ENCODE measurements at places on chromosomes 16 and 17. TPM values are rescaled to one million over a fixed set of nuclear protein-coding genes. Genes with fewer than 3 reads are reported as not detected.
A peak's percentile ranks its signal among the peaks of the same experiment; 100 is the strongest.

- DNase-seq: no peak
Observed at GRCh38 chr16:85736921-85737320, 14.0 kb downstream of the C16orf74 start.

DNA sequence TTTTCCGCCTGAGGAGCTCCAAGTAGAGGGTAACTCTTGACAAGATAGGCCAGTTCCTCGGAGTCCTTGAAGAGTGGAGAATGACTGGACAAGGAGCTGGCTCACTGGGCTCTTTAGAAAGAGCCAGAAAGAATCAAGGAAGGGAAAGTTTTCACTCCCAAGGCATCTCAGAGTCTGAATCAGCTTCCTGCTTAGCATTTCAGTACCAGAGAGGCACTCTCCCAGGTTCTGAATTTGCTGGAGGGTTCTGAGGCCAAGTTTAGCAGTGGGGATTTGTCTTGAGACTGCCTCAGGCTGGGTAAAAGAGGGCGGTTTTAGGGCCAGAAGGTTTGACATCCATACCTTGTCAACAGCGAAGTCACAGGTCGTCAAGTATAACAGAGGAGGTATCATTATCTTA lies 25.5 kb downstream of the GP2 start:
- no peak for DNase-seq

DNA sequence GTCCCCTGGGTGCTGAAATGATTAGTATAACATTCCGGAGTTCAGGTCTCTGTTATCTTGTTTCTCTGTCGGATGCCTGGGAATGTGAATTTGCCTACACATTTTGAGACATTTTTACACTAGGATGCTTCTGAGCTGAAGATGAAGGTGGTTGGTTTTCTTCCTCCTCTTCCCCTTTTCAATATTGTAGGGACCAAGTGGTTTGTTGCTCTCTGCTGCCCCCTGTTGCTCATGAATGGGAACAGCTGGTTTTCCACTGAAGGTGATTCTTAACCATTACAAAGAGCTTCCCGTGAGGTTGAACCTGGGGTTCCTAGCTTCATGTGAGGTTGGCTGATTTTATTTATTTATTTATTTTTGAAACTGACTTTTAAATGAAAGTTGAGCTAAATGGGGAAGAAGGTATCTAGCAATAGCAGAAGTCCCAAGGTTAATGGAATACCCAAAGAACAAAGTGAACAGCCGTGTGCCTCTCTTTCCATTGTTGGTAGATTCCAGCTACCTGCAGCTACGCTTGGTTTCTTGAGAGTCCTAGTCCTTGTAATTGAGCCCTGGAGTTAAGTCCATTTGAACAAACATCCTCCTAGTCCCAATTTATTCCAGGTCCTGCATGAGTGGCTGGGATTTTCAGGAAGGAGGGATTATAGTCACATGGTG lies 983.9 kb upstream of the EEF2KMT start:
- DNase-seq: peak; percentile 13

GRCh38 chr17:82048571-82048971 lies 3.0 kb downstream of the RFNG start:
- no peak for DNase-seq

DNA sequence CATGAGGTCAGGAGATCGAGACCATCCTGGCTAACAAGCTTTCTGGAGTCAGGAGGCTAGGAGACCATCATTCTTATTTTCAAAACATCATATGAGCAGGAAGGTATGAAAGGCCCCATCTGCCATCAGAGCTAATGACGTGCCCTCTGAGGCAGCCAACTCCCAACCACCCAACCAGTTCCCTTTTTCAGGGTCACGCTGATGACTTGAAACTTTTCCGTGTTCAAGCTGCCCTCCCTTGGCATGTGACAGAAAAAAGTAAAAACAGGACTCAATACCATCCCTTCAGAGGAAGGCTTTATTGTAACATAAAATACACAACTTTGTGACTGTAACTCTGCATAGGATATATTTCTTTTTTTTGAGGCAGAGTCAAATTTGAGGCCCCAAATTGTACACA lies 4.6 kb upstream of the GHDC start:
- no peak for DNase-seq

GRCh38 chr16:81607006-81607405 lies 162.4 kb downstream of the CMIP start:
- no peak for DNase-seq

GRCh38 chr17:28482551-28483199 lies 9.2 kb downstream of the SLC13A2 start:
- no peak for DNase-seq

DNA sequence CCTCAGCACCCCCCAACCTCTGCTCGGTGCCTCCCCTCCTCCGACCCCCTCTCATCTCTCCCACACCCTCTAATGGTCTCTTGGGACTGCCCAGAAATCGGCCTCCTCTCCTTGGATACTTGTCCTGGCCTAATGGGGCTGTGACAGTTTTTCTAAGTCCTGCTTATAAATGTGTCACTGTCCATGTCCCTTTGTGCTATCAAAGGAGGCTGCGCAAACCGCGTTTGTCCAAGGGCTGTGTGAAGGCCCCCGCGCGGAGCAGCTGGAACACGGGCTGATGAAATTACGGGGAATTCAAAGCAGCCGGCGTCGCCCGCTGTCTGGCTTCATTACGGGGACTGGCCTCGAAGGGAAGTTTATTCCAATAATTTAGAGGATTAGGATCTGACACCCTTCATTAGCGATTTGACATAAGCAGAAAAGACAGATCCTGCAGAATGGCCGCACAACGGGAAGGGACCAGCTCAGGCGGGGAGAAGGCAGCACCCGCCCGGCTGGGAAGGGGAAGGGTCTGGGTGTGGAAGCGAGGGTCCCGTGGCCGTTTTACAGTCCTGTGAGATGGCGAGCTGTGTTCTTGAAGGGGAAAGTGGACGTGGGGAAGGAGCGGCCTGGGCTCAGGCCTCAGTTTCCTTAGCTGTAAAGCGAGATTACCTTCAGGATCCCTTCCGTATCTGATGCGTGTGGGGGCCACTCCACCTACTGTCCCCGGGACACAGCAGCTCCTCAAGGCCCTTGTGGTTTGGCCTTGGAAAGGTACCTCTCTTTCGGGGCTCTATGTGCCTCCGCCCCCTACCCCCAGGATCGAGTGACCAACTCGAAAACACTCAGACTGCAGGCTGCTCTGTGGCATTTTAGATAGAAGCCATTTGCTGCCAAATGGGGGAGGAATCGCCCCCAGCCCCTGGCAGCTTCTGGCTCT lies 1.6 kb upstream of the WFIKKN2 start:
- no peak for DNase-seq

DNA sequence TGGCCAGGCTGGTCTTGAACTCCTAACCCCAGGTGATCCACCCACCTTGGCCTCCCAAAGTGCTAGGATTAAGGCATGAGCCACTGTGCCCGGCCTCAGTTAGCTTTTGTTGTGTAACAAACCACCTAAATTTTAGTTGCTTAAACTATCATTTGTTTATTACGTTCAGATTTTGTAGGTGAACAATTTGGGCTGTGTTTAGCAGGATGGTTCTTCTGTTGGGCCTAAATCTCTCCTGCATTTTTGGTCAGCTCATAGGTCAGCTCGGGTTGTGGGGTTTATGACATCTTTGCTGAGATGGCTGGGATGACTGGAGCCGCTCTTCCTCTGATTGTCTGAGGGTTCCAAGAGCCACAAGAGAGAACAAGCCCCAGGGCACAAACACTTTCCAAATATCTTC lies 21.1 kb upstream of the NLRP1 start:
- no peak for DNase-seq

DNA sequence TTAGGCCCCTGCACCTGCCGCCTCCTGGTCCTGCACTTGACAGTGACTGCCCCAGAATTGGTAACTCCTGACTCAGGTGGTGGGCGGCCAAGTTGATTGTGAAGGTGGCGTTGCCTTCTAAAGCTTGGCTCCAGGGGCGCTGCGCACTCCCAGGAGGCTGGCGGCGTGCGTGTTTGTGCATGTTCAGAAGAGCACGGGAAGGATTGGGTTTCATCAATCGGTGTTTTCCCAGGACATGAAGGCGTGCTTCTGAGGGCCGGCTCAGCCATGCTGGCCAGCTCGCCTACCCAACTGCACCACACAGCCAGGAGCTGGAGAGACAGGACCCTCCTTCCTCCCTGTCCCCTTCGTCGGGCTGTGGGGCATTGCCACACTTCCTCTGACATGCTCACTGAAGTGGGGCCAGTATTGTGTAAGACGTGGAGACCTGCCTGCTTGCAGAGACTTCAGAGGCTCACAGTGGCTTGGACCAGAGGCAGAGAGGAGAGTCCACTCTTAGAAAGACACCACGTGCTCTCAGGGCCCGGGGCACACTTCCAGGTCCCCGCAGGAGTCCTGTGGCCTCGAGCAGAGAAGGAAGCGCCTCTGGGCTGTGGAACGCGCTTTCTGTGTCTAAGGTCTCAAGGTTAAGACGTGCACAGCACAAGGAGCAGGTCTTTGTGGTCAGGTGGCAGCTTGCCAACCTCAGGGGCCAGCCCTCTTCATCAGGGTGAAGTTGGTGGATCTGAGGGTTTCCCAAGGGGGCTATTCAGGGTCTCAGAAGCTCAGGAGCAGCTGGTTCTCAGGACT lies 2.8 kb downstream of the RAB40C start:
- DNase-seq: no peak

- DNase-seq: no peak
Observed at GRCh38 chr17:34245351-34245905, 9.7 kb upstream of the CCL2 start.

- no peak for DNase-seq
Observed at GRCh38 chr17:74417178-74418045, 14.5 kb upstream of the GPRC5C start.

- no peak for DNase-seq
Observed at GRCh38 chr17:31561469-31562375, 170.2 kb downstream of the RAB11FIP4 start.

GRCh38 chr17:4378626-4379025 lies 12.2 kb upstream of the UBE2G1 start:
- no peak for DNase-seq

GRCh38 chr16:71358464-71358998 lies at the start of gene CALB2:
Gene CALB2 (plus strand): TSS chr16:71358723. CDS start chr16:71358793, 70 bp downstream.
- no peak for DNase-seq

DNA sequence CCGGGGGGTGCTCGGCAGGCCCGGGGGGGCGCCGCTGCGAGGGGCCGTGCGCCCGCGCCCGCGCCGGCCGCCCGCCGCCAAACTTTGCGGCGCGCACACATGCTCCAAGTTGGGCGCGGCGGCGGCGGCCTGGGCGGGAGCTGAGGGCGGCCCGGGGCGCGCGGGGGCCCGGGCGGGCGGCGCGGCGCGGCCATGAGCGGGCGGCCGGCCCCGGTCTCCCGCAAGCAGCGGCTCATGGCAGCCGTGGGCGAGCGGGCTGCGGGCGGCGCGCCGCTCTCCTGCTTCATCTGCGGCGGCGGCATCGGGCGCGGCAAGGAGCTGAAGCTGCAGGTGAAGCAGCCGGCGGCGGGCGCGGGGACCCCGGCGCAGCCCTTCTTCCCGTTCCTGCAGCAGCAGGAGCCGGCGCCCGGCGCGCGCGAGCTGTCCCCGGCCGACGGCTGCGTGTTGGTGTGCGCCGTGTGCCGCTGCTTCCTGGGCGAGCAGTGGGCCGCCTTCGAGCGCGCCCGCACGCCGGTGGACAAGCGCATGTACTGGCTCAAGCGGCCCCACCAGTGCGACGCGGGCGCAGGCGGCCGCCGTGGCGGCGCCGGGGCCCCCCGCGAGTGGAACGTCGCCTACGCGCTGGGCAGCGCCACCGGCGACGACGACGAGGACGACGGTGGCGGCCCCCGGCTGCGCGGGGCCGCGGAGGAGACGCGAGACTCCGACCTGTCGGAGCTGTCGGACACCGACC lies 57.2 kb upstream of the CIBAR2 start:
- no peak for DNase-seq

GRCh38 chr16:67463059-67463458 lies 17.9 kb downstream of the ATP6V0D1 start:
- no peak for DNase-seq

- no peak for DNase-seq
Observed at GRCh38 chr16:57955572-57956188, 15.2 kb downstream of the CNGB1 start.

GRCh38 chr16:20303012-20303411 lies 24.3 kb downstream of the GP2 start:
- DNase-seq: no peak

DNA sequence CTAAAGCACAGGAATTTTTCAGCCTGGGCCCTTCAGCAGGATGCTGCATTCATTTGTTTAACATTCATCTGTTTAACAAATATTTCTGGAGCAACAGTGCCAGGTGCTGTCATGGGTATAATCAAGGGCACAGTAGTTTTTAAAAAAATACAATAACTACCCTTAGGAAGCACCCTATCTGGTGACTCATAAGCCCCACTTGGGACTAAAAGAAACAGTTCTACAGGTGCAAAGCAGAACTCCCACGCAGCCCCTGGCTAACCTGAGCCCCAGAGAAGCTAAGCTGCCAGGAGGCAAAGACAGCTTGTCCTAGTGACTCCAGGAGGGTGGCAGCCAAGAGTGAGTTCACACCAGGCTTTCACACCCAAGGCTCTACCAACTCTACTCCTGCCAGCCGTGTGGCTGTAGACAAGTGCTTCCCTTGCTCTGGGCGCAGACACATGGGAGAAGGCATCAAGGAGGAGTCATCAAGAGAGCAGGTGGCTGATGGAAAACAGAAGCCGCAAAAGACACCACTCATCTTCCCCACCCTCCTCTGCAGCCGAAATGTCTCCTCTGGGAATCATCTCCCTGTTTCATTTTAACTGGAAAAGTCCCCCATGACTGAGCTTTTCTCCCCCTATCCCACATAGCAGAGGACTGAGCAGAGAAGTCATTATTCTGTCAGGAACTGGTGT lies 14.4 kb downstream of the CUEDC1 start:
- no peak for DNase-seq

Gene RPH3AL
- total RNA-seq: 2.2 TPM

Gene HEATR9
- not detected for total RNA-seq

Gene MLX
- 35.8 TPM for total RNA-seq

Gene TELO2
- total RNA-seq: 65.4 TPM

Gene KRT31
- not detected for total RNA-seq

Gene FLOT2
- total RNA-seq: 110 TPM

Gene C16orf92
- not detected for total RNA-seq

Gene TEX19
- total RNA-seq: 0.21 TPM

Gene CSNK2A2
- total RNA-seq: 60.9 TPM

Gene XAF1
- 3.5 TPM for total RNA-seq

Gene SCARF1
- 6.6 TPM for total RNA-seq

Gene SLC5A11
- 0.13 TPM for total RNA-seq

Data from Panc1 (cell line).